ENCODE measurements at places on chromosomes 7 and 10.

GRCh38 chr10:70575486-70575873 is 27.1 kb downstream of the PRF1 start:
- DNase-seq = peak; percentile 25

DNA sequence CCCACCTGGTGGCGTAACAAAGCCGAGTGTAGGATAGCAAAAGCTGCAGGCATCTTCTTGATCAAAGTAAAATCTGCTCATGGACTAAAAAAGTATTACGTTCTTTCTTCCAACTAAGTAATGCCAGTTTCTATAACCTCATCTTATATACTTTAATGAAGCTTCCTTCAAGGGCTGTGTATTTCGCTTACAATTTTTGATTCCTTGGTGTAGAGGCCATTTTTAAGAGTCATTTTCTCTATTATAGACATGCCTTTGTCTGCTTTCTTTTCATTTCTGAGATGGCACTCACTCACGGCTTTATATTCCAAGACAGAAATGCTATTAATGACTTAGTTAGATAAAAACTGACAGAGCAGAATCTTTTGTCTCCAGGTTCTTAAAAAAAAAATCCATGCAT is 194.0 kb downstream of the HECW1 start:
- no peak for DNase-seq

GRCh38 chr7:131931370-131931769 is 374.9 kb upstream of the PODXL start:
- no peak for DNase-seq

DNA sequence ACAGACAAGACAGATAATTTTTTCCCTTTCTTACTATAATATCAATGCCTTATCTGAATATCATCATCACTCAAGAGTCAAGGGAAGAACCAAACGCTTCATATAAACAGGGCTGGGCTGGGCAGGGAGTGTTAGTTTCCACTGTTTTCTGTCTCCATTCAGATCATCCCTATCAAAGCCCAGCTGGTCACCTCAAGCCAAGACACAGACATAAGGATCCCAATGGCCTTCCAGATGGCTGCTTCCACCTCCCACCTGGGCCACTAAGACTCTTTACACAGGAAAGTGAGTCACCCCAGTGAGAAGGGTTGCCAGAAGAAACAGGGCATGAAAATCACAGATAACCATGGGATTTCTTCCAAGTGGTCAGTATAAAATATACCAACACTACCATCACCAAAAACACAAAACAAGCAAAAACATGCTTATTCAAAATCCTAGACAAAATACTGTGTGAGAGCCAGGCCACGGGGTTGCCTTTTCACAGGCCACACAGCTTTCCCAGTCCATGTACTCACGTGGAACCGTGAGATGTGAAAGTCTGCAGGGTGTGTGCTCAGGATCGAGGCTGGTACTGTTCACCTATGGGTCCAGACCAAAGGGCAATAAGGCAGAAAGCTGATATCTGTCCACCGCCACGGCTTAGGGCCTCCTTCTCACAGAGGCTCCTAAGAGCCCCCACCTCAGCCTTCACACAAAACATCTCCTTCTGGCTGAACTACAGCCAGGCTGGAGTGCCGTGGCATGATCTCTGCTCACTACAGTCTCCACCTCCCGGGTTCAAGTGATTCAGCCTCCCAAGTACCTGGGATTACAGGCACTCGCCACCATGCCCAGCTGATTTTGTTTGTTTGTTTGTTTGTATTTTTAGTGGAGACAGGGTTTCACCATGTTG is 5.7 kb downstream of the PRSS1 start:
- DNase-seq = no peak

- DNase-seq = no peak
These were observed 33.3 kb downstream of the UNC5B start for GRCh38 chr10:71245420-71246325.

GRCh38 chr10:50347394-50347802 is 96.1 kb upstream of the ASAH2 start:
- peak; percentile 8 for DNase-seq

GRCh38 chr7:10483671-10484070 is 490.0 kb upstream of the PHF14 start:
- no peak for DNase-seq

DNA sequence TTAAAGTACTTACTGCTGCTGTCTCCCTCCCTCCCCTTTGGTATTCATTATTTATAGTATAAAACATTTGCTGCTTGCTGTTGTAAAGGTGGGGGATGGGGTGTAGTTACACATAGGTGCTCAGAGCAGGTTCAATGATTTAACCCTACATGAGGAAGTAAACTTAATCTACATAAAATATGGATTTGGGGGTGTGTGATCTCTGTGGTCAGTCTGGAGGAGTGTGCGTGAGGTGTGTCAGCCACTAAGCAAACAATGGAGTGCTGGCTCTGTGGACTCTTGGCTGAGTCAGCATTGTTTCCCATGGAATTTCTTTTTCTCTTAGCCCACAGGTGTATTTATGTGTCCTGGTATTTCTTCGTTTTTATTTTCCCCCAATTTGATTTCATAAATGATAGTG is 133.9 kb downstream of the AUTS2 start:
- DNase-seq = no peak

DNA sequence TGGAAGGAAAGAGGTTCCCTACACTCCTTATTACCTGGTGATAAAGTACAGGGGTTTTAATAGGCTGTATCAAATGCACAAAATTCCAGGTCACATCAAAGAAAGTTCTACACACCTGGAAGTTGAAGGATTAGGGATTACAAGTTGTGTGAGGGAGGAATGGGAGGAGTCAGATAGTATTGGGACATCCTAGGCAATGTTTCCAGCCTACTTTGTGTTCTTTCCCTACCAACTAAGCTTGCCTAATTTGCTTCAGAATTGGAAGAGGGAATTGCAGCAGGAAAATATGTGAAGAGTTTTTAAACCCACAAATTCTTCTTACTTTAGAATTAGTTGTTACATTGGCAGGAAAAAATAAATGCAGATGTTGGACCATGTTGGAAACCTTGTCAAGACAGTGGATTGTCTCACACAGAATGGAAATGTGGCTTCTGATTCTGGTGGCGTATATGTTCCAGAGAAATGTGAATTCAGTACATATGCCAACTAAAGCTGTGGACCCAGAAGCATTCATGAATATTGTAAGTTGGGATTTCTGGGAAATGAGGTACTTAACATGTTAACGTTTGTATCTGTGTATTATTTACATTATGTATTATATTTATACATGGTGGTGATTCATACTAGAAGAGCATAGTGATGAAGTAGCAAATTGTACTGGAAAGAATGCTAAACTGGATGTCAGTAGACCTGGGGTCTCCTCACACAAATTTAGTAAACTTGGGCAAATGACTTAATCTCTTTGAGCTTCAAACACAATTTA is at the start of gene LIPM:
TSS of gene LIPM (plus strand) at position 208 of the 763 bp plus-strand sequence. CDS start at position 375, 167 bp downstream.
- no peak for DNase-seq

- no peak for DNase-seq
These were observed 74.3 kb downstream of the NEBL start for GRCh38 chr10:20822825-20823224.

- no peak for DNase-seq
These were observed 23.9 kb downstream of the GLI3 start for GRCh38 chr7:42213093-42213492.

DNA sequence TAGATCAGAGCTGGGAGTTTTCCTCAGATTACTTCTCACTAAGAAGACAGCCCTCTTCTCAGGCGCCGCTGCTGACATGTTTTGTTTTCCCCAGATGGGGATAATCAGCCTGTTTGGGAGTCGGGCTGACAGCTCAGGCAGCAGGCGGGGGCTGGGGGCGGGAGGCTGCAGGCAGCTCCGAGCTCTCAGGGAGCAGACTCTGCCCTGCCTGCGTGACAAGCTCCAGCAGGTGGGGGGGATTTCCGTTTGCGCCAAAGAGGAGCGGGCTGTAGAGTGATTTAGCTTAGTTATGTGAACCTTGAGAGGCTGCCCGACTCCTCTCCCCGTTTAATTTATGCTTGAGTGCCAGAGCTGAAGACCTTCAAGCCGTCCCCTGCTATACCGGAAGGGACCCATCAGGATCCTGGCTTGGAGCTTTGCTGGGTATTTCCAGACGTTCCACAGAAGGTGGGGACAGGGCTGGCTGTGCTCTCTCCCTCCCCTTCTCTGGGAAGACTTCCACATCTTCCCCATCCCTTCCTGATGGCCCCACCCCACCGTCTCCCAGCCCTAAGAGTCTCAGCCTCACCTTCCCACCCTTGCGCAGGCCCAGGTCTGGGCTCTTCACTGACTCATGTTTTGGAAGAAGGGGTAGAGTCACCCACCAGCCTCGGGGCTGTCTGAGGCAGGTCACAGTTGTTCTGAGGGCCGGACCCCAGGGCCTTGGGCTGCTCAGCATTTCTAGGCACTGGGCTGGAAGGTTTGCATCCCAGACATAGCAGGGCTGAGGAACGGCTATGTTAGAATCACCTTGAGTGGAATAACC is 24.7 kb upstream of the ADCYAP1R1 start:
- peak; percentile 8 for DNase-seq

- peak; percentile 45 for DNase-seq
These were observed 4.5 kb downstream of the TRIL start for GRCh38 chr7:28953633-28954032.

- peak; percentile 11 for DNase-seq
These were observed 27.5 kb downstream of the DPCD start for GRCh38 chr10:101615525-101616116.

GRCh38 chr7:126776498-126776897 is 476.2 kb downstream of the GRM8 start:
- DNase-seq = no peak

GRCh38 chr10:119406601-119407253 is 135.8 kb downstream of the RGS10 start:
- DNase-seq = no peak

DNA sequence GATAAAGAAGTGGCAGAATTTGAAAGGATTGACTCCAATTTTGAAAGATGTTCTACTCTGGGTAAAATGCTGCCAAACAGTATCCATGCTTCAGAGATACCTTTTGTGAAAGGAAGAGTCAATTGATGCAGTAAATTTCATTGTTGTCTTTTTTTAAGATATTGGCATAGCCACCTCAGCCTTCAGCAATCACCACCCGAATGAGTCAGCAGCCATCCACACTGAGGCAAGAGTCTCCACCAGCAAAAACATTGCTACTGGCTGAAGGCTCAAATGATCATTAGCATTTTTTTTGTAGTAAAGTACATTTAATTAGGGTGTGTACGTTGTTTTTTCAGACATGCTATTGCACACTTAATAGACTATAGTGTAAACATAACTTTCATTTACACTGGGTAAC is 31.7 kb upstream of the CYP26C1 start:
- peak; percentile 71 for DNase-seq

DNA sequence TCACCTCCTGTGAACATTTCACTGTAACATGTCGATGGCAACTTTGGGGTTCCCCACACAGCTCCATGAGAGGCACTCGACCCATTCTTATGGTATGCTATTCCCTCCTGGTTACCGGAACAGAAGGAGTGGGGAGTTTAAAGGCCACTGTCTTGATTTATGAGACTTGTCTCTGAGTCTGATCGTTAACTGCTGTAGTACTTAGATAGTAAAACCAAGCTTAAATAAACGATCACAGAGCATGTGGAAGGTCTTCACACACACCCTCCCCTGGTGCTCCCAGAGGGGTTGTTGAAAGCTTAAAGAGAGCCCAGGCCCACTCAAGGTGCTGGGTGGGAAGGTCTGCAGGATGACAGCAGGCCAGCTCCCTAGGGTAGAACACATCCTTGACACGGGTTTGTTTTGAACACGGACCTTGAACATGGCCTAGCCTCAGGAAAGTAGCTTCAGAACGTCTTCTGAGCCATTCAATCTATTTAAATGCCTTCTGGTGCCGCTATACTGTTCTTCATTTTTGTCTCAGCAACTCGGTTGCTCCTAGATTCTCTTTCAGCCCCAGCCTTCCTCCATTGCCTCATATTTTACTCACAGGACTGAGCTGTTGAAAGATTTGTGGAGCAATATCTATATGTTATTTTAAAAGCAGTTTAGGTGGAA is 335.3 kb downstream of the FGFR2 start:
- no peak for DNase-seq

- no peak for DNase-seq
These were observed 1.6 kb downstream of the GHRHR start for GRCh38 chr7:30965372-30965771.

DNA sequence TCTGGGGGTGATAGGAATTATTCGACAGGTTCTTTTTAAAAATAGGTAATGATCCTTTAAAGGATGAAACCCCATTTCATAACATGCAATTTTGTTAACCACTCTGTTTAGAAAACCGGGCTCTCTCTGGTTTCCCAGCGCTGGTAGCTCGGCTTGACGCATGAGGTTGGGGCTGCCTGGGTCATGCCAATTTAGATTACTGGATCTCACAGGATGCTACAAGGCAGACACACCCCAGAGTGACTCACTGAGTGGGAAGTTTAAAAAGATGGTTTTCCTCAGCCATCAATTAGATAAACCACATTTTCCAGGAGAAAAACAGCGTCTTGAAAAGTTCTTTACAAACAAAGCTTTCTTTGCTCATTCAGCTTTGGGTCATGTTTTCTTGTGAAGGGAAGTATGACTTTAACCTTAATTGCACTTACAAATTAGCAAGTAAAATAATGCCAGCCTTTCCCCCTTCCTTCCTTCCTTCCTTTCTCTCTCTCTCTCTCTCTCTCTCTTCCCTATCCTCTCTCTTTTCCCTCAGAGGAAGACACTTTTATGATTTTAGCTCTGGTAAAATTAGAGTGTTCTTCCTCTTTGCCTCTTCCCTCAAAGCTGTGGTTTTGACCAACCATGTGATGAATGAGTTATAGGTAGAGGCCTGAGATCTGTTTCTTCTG is 99.8 kb downstream of the EPDR1 start:
- DNase-seq = no peak

DNA sequence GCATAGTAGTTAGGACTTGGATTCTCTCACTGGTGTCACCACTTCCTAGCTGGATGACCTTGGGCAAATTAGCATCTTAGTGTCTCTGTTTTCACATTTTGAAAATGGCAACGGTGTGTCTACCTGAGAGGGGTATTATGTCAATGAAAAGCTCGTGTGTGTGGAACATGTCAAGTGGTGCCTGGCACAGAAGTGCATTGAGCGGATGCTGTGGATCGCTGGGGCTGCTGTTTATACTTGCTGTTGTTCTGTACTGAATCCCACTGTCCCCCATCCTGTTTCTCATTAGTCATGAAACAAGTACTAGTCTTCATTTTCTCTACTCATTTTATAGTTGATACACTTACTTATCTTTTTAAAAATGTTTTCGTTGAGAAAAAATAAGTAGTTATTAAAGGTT is 26.1 kb downstream of the RBM33 start:
- DNase-seq = no peak

GRCh38 chr10:73974309-73974946 is 23.5 kb upstream of the VCL start:
- DNase-seq = no peak

Measured in choroid plexus epithelial cell (primary cell).